ENCODE measurements at places on chromosomes 5 and 9. TPM values are rescaled to one million over a fixed set of nuclear protein-coding genes. Genes with fewer than 3 reads are reported as not detected.

DNA sequence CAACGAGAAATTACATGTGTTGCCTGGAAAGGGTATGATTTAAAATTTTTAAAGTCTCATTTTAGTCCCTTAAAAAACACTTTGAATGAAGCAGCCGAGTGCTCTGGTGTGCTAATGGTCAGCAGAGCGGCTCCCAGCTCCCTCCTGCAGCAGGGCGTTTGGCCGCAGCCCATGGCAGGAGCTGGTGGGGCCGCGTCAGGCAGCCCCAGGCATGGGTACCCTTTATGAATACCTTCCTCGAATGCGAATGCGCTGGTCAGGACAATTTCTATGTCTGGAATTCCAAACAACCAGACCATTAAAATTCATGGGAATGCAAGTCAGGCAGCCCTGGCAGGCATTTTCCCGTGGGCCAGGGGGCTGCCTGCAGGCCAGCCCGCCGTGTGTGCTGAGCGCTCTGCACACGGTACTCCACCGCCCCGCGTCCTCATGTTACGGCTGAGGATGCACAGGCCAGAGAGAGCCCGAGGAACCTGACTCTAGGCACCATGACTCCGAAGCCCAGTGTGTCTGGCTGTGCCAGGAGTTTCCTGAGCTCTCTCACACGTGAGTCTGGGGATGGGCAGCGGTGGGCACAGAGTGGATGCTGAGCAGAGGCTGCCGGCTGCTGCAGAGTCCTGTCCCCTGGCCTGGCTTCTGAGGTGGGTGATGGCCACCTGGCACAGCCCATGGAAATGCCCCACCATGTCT is 123.7 kb downstream of the WNK2 start:
- H3K27ac ChIP-seq, result no peak overlapping the region
- DNase-seq, result no peak
- no peaks in the 10 kb centered on the region for H3K27me3 ChIP-seq
- peaks cover under 1% of the 10 kb centered on the region for H3K4me1 ChIP-seq
- H3K36me3 ChIP-seq, result peaks cover 4% of the 10 kb centered on the region

DNA sequence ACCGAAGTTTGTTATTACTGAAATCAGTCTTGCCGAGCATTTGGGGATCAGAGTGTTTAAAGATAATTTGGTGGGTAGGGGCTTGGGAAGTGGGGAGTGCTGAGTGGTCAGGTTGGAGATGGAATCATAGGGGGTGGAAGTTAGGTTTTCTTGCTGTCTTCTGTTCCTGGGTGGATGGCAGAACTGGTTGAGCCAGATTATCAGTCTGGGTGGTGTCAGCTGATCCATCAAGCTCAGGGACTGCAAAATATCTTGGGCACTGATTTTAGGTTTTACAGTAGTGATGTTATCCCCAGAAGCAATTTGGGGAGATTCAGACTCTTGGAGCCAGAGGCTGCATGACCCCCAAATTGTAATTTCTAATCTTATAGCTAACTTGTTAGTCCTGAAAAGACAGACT is 5.4 kb upstream of the ANKRD31 start:
- H3K27me3 ChIP-seq, result no peaks in the 10 kb centered on the region
- peaks cover 35% of the 10 kb centered on the region for H3K4me1 ChIP-seq
- H3K27ac ChIP-seq, result peak overlapping the region; percentile 74
- H3K36me3 ChIP-seq, result no peaks in the 10 kb centered on the region
- DNase-seq, result no peak

GRCh38 chr5:53024535-53024934 is 35.4 kb downstream of the ITGA2 start:
- H3K27me3 ChIP-seq, result no peaks in the 10 kb centered on the region
- H3K4me3 ChIP-seq, result no peak overlapping the region
- no peak overlapping the region for H3K27ac ChIP-seq
- no peak for DNase-seq
- no peaks in the 10 kb centered on the region for H3K4me1 ChIP-seq

The MOB3B gene
- 14.6 TPM for total RNA-seq

The C9orf153 gene
- total RNA-seq, result 0.41 TPM

The SLC25A2 gene
- 1.3 TPM for total RNA-seq

The PLAC8L1 gene
- total RNA-seq, result 2.6 TPM

The RPL37 gene
- 1,461 TPM for total RNA-seq

Measured in mesothelial cell of epicardium (in vitro differentiated cells).